B cell (primary cell): ENCODE measurements at places on chromosomes 6 and 20. TPM values are rescaled to one million over a fixed set of nuclear protein-coding genes. Genes with fewer than 3 reads are reported as not detected.

Gene ZC2HC1B
- 0.84 and 0.92 TPM in 2 replicates for total RNA-seq

Gene TMEM30A
- 53.9 and 55.3 TPM in 2 replicates for total RNA-seq

Gene ADGRB3
- not detected in 2 replicates for total RNA-seq

Gene LHFPL5
- not detected in 2 replicates for total RNA-seq

Gene ELOVL4
- total RNA-seq, result 0.10 TPM in 1 of 2 replicates, not detected in the other

Gene GABRR2
- total RNA-seq, result 0.59 and 1.6 TPM in 2 replicates

Gene C6orf52
- 1.2 TPM in 1 of 2 replicates, not detected in the other for total RNA-seq

Gene BPIFA1
- not detected in 2 replicates for total RNA-seq

Gene CEP57L1
- 7.7 and 8.8 TPM in 2 replicates for total RNA-seq

Gene BMP7
- total RNA-seq, result not detected in 2 replicates

Gene ZBTB46
- total RNA-seq, result 0.64 and 1.6 TPM in 2 replicates

DNA sequence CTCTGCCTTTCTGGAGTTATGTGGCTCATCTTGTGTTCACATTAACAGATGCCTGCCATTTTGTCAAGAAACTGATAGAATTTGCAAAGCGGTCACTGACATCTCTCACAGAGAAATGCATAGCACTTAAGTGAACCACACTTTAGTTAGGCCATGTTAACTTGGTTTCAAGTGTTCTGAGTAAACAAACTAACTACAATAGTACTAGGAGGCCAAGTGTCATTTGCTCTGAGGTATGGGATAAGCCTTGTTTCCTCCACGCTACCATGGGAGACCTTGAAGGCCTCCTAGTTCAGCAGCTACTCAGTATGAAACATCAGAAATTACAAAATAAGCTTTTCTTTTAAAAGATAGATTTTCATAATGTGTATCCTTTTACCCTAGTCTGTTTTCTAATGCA, 143.5 kb upstream of the MARCKS start:
- no peak for DNase-seq

DNA sequence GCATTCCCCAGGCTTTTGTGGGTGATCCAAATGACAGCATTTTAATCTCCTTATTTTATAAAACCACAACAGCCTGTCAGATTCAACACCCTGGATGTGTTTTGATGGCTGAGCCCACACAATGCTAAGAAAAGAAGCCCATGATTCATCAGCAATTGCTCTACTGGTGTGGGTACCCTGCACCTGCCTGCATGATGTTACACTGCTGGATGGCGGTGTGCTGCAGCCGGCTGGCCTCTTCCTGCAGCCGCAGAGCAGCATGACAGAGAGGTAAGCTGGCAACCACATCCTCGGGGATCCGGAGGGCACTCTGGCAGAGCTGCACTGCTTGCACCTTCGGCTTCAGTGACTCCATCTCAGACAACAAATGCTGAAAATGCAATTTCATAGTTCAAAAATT, 327.5 kb downstream of the SYNE1 start:
- DNase-seq, result no peak

DNA sequence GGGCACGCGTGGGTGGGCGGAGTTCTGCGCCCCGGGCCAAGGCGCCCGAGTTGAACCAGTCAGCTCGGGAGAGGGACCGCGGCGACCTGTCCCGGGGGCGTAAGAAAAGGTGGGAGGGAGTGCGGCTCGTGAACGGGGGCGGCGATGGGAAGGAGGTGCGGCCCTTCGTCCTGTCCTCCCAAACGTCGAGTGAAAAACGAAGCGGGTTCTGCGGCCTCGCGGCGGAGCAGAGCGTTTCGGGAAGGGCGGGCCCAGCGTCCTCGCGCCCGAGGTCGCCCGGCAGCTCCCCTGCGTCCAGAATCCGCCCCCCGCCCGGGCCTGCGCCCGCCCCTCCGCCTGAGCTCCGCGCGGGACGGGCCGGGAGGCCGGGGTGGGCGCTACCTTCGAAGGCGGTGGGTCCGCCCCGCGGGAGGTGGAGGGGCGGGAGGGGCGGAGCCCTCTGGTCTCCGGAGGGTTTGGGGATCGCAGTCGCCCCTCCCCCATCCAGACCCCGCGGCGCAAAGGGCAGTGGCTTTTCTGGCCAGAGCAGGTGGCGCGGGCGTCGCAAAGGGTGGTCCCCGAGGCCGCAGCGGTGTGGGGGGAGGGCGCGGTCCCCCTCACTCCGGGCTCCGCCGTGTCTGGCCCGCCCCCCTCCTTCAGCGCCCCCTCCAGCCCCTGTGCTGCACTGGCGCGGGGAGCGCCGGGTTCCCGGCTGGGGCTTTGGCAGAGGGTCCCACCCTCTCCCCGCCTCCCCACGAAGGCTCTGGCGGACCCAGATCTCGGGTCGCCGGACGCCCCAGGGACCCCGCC, 838 bp downstream of the STMN3 start:
- DNase-seq, result peak; percentile 45

- no peak for DNase-seq
Measured at GRCh38 chr6:52519618-52520017, 57.2 kb downstream of the TRAM2 start.

- DNase-seq, result no peak
Measured at GRCh38 chr20:56343861-56344381, 14.9 kb upstream of the FAM210B start.

- DNase-seq, result no peak
Measured at GRCh38 chr6:68638230-68638900, 3.3 kb downstream of the ADGRB3 start.

DNA sequence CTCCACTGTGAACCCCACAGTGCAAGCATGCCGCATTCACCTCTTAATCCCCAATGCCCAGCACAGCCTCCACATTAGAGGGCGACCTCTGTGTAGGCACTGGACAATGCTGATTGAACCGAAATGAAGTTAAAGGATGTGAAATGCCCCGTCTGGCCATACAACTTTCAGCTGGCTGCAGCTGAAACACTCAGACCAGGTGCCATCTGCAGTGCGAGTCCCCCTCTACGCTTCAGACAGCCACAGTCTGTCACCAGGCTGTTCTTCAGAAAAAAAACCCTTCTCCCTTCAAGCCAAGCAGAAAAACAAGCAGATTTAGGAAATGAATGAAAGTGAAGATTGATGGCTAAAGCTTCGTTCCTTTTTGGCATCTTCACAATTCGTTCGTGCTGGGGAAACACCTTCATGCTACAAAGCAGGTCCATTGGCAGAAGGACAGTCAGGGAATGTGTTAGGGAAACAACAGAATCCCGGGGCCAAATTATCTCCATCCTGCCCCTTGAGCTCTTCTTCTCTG, 44.7 kb downstream of the TNFAIP3 start:
- peak; percentile 42 for DNase-seq

DNA sequence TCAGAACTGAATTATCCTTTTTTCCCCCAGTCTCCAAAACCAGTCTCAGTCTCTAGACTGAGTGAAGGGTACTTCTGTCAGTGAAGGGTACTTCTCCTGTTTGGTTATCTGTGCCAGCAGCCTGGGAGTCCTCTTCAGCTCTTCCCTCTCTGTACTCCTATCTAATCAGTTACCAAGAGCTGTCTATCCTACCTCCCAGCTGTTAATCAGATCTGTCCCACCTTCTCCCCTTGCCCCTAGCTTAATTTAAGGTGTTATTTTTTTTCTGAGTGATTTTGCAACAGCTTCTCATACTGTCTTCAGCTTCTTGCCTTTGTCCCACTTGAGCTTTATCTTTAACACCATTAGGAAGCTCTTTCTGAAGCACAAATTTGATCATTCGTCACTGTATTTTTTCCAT, 491.9 kb upstream of the SOX4 start:
- no peak for DNase-seq

- no peak for DNase-seq
Measured at GRCh38 chr6:145247692-145248419, 487.5 kb downstream of the EPM2A start.

GRCh38 chr6:70289299-70289698, 13.6 kb downstream of the COL9A1 start:
- DNase-seq, result no peak

GRCh38 chr6:72850469-72850868, 228.6 kb downstream of the KCNQ5 start:
- DNase-seq, result no peak

DNA sequence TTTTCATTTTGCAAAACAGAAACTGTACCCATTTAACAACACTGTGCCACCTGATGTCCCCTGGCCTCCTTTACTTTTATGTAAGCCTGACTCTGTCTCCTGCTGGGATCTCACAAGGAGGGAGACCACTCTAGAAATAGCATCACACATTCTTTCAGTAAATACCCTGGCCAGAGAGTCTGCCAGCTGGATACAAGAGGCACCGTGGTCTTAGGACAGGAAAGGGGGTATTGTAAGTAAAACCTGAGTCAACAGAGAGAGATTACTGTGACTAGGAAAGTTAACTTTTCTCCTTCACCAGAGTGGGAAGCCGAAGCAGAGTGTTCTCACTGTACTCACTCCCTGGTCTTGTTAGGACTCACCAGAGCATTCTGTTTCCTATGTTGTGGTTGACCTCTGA, 27.8 kb downstream of the CMTR1 start:
- no peak for DNase-seq

GRCh38 chr20:58065508-58066361, 162.7 kb downstream of the ANKRD60 start:
- DNase-seq, result no peak

DNA sequence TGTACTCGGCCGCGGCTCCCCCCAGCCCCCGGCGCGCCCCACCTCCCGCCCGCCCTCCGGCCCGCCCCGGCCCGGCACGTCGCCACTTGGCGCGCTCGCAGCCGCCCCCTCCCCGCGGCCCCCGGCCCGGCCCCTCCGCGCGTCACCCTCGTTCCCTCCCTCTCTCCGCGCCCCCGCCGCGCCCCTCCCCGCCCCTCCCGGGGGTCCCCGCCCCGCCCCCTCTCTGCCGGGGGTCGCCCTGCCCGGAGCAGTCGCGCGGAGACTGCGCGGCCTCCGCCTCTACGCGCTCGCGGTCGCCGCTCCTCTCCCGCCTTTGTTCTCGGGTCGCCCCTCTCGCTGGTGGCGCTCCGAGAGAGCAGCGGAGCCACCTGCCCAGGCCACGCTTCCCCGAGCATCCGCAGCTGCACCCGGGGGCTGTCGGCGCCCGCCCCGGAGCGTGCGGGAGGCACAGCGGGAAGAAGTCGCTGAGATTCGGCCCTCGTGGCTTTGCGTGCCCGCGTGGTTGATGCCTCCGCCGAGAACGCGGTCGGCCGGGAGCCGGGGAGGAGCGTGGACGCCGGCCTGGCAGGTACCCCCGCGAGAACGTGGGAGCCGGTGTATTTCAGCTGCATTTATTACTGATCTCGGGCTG, at the start of gene PHF10:
Gene PHF10, minus strand, starts transcription at position 7 of the 631 bp plus-strand sequence. CDS start 569 bp downstream, outside the sequence.
- peak; percentile 80 for DNase-seq

DNA sequence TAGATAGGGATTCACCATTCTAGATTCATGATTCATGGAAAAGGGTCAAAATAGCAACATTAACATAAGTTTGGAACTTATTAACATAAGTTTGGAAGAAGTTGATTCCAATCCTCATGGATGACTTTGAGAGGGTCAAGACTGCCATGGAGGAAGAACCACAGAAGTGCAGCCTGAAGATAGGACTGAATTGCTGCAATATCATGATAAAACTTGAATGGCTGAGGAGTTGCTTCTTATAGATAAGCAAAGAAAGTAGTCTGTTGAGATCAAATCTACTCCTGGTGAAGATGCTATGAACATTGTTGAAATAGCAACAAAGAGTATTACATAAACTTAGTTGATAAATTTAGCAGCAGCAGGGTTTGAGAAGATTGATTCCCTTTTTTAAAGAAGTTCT, 62.2 kb downstream of the GMDS start:
- no peak for DNase-seq

- DNase-seq, result no peak
Measured at GRCh38 chr6:18280084-18280483, 15.8 kb upstream of the DEK start.
